ENCODE measurements at places on chromosomes 3 and 15. TPM values are rescaled to one million over a fixed set of nuclear protein-coding genes. Genes with fewer than 3 reads are reported as not detected.

The IQCF5 gene
- not detected for total RNA-seq

- no peak overlapping the region for H3K4me3 ChIP-seq
- H3K27ac ChIP-seq, result no peak overlapping the region
- no peak for DNase-seq
- H3K36me3 ChIP-seq, result no peaks in the 10 kb centered on the region
- peaks cover 13% of the 10 kb centered on the region for H3K27me3 ChIP-seq
These were observed 9.1 kb upstream of the FETUB start for GRCh38 chr3:186630950-186631641.

- peaks cover 3% of the 10 kb centered on the region for H3K36me3 ChIP-seq
- H3K4me3 ChIP-seq, result no peak overlapping the region
- no peak overlapping the region for H3K27ac ChIP-seq
- DNase-seq, result no peak
- no peaks in the 10 kb centered on the region for H3K4me1 ChIP-seq
- H3K27me3 ChIP-seq, result no peaks in the 10 kb centered on the region
These were observed 41.5 kb downstream of the TLE3 start for GRCh38 chr15:70056091-70056680.

The CDHR4 gene
- total RNA-seq, result not detected

The PARP15 gene
- total RNA-seq, result 28.6 TPM

Data from activated T-cell treated with anti-CD3 and anti-CD28 coated beads, Interleukin-2, amount 50 U/mL, for 72 hours (primary cell).